CD4-positive, alpha-beta T cell treated with Interleukin-4 for 1 hour (primary cell): ENCODE measurements at places on chromosomes 2 and 18.
A peak's percentile ranks its signal among the peaks of the same experiment; 100 is the strongest.

GRCh38 chr2:216583147-216583546 lies 50.1 kb upstream of the IGFBP2 start:
- no peak for DNase-seq

GRCh38 chr2:24181849-24182248 lies 7.0 kb downstream of the FAM228A start:
- DNase-seq, result no peak

GRCh38 chr2:27804146-27804545 lies 32.6 kb downstream of the MRPL33 start:
- DNase-seq, result no peak

- DNase-seq, result peak; percentile 51
These were observed 4.9 kb upstream of the LBH start for GRCh38 chr2:30226144-30227032.

GRCh38 chr2:232998666-232998985 lies 14.4 kb downstream of the NGEF start:
- DNase-seq, result no peak

GRCh38 chr2:40827392-40827791 lies 375.5 kb upstream of the SLC8A1 start:
- DNase-seq, result no peak

DNA sequence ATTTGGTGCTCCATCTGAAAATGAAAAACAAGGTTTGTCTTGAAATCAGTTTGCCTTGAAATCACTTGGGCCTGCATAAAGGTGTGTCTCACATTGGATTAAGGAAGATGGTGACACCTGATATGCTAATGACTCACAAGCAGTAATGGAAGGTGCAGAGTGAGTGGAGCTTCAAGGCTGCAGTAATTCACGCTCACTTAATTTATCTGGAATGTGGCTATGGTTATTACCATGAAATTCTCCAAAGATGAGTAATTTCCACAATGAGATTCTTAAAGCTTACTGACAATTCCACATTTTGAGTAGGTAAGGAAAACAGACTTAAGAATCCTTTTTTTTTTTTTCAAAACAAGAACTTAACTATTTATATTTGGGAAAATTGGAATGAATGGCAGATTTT lies 156.8 kb downstream of the PAX3 start:
- no peak for DNase-seq

DNA sequence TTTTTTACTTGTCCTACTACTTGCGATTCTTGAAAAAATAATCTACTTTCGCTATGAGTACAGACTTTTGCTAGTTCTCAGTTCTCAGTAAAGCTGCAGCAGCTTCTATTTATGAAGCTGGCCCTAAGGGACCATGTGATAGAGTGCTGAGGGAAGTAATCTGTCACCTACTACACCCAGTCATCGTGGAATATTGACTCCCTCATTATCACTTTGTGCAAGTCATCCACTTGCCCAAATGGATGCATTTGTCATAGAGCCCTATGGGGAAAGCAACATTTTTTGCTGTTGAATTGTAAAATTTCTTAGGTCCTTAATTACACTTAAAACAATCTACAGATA lies 1919.8 kb downstream of the SUCLG1 start:
- DNase-seq, result no peak

GRCh38 chr2:169448316-169448715 lies 31.0 kb upstream of the BBS5 start:
- no peak for DNase-seq

GRCh38 chr2:185807351-185807750 lies 68.7 kb downstream of the FSIP2 start:
- DNase-seq, result no peak

DNA sequence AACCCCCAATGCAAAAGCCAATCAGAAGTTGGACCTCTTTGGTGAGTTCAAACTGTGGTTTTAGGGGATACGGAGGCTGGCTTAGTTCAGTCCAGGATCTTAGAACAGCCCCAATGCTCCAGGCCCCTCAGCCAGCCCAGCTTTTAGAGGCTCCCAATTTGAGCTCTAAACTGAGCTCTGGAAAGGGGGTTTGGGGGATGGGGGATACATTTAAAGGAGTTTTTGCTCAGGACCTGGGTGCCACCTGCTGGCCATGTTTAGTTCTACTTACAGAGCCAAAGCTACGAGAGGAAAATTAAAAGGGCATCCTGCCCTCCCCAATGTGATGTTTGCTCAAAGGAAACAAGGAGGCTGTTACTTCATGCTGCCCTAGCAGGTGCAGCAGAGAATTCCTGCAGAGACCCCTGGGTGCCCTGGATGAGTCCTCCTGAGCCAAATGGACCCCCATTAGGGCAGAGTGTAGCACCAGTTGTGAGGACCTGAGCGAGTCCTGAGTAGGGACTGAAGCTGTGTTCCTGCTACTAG lies 15.9 kb upstream of the TMEM214 start:
- DNase-seq, result peak; percentile 42

DNA sequence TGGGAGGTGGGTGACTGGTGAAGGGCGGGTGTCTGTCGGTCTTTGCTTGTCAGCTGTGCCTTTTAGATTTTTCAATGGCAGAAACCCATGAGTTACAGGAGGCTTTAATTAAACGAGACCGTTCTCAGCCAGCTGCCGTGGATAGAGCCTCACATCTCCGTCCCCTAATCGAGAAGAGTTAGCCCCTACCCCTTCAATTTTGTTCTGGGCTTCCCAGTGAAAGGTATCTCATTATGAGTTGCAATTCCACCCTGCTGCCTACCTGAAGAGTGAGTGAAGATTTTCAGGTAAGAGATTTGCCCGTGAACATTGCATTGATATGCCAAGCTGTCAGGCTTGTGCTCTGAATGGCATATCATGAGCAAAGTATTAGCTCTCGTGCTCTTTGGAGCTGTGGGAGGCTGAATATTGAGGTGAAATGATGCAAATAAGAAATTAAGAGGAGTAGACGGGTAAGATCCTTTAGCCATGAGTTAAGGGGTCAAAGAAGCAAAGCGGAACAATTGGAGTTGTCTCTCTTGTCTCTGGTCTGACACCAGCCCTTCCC lies 118.7 kb upstream of the MSTN start:
- no peak for DNase-seq

GRCh38 chr2:96618596-96619283 lies 19.4 kb downstream of the KANSL3 start:
- no peak for DNase-seq

- DNase-seq, result peak; percentile 36
These were observed 89.1 kb downstream of the ZEB2 start for GRCh38 chr2:144430722-144431391.

- DNase-seq, result no peak
These were observed 56.3 kb downstream of the SLC16A14 start for GRCh38 chr2:230012267-230012884.

- no peak for DNase-seq
These were observed 182.1 kb downstream of the AFF3 start for GRCh38 chr2:99960291-99960690.

- no peak for DNase-seq
These were observed 325.6 kb upstream of the TRIB2 start for GRCh38 chr2:12391116-12391515.

GRCh38 chr2:25372405-25373268 lies 30.9 kb upstream of the DNMT3A start:
- no peak for DNase-seq

- DNase-seq, result no peak
These were observed 234.3 kb downstream of the ETAA1 start for GRCh38 chr2:67631483-67631882.

GRCh38 chr2:110173523-110173922 lies 31.3 kb downstream of the NPHP1 start:
- DNase-seq, result no peak

GRCh38 chr2:99152199-99152895 lies 2.4 kb downstream of the TSGA10 start:
- no peak for DNase-seq

DNA sequence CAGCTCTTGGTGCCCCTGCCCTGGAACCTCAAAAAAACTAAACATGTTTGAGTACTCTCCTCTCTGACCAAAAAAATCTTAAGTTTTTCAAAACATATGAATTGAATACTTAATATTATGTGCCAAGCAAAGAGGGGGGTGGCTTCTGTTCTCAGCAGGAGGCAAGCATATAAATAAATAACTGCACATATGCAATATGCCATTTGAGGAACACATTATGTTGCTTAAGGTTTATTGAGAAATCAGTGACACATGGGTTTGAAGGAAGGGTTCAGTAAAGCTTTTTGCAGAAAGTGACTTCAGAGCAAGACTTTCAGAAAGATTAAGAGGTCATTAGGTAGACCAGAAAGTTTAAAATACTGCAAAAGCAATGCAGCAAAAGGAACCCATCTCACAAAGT lies 429.2 kb downstream of the TDRD15 start:
- DNase-seq, result no peak

- DNase-seq, result no peak
These were observed 43.6 kb upstream of the VPS54 start for GRCh38 chr2:64062840-64063239.

GRCh38 chr2:19128148-19128547 lies 230.3 kb downstream of the OSR1 start:
- no peak for DNase-seq

- DNase-seq, result no peak
These were observed 813.3 kb downstream of the DCC start for GRCh38 chr18:53153281-53153680.

- peak; percentile 36 for DNase-seq
These were observed 3.3 kb upstream of the ZBTB7C start for GRCh38 chr18:48412339-48412929.

DNA sequence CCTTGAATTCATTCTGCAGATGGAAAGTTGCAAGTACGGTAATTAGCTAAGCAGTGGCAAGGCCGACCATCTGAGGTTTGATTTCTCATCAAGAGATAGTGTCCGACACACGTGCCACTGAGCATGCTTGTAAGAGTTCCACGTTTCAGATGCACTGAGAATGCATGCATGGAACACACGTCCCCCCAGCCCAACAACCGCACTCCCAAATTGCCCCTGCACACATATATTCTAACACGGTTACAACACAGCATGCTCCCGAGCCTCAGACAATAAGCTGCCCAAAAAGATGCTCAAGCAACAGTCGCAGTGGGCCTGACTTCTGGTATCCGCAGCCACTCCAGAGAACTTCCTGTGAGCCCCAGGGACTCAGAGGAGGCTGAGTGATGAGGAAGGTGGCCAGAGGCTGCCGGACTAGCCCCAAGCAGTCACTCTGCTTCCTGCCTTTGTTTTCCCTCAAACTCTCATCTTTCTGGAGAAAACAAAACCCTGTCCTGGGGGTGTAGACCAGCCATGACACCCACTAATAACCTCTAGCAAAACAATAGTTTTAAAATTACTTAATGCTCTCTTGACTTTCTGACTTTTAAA lies 204.0 kb downstream of the TGIF1 start:
- no peak for DNase-seq

- no peak for DNase-seq
These were observed 472 bp downstream of the SLC20A1 start for GRCh38 chr2:112646102-112646719.

- DNase-seq, result no peak
These were observed 25.5 kb upstream of the KCNE4 start for GRCh38 chr2:223026357-223027110.

- DNase-seq, result no peak
These were observed 73.9 kb downstream of the GYPC start for GRCh38 chr2:126729896-126730295.

GRCh38 chr2:207230261-207231105 lies 64.7 kb upstream of the KLF7 start:
- DNase-seq, result no peak

DNA sequence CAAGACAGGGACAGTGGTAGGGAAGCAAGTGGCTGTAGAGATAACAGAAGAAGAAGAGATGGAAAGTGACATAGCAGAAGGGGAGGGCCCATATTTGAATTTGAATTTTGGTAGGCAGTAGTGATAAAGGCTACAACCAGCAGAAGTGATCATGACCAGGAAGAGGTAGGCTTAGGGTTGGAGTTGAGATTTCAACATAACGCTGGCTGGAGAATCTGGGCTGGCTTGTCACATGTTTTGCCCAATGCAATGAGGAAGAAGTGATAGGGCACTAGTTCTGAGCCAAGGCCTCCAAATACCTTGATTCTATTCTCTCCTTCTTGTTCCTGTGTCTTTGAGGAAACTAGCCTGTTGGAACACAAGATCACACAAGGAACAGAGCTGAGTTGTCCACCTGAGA lies 69.4 kb downstream of the SCG2 start:
- no peak for DNase-seq

- no peak for DNase-seq
These were observed 152.8 kb upstream of the RIOK3 start for GRCh38 chr18:23300231-23300805.

DNA sequence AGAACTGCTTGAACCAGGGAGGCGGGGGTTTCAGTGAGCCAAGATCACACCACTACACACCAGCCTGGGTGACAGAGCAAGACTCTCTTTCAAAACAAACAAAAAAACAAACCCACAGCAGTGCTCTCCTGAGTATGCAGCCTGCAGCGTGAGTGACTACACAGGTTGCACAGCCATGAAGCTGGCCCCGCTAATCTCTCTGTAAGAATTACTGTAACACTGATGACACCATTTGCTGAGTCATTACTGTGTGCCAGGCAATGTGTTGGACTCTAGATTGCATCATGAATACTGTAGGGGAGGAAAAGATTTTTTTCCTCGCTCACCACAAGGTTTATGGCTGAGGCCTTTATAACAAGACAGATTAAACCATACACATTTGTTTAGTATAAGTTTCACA lies 118.6 kb upstream of the ATP8B1 start:
- no peak for DNase-seq

DNA sequence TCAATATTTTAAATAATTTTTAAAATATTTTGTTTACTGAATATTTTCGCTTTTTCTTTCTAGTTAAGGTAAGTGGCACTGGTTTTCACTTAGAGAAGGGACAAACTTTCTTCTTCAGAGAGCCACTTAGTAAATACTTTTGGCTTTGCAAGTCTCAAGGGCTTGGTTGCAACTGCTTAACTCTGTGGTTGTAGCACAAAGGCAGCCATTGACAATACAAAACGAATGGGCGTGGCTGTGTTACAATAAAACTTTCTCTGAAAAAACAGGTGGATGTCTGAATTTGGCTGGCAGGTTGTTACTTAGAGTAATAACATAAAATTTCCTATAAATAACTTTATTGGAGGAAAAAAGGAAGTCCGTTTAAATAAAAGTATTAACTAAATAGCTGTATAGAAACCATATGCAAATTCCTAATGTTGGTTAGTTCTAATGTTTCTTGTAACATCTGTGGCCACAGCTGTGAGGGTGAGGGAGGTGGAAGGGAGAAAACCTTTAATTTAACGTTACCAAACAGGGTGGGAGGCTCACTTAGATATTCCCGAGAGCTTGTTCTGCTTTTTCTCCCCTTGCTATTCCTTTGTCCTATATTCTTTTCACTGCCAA lies 62.4 kb upstream of the TNP1 start:
- no peak for DNase-seq

- DNase-seq, result peak; percentile 26
These were observed 51.0 kb downstream of the SETBP1 start for GRCh38 chr18:44731530-44732237.

DNA sequence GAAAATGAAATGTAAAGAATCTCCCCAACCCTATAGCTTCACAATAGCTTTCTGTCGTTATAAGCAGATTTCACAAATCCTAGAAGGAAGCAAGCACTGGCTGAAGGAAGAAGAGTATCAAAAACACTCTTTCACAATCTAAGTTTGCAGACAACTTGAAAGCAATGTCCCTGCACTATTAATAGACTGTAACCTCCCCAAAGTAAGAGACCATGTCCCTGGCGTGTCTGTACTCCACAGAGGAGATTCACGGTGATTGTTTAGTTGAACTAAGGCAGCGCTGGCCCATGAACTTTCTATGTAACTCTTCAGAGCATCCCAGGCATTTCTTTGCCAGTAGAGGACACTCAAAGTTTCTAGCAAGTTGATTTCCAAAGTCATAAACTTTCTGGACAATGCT lies 128.0 kb upstream of the HNRNPA3 start:
- DNase-seq, result no peak
